ENCODE measurements at places on chromosomes 2 and 18.
A peak's percentile ranks its signal among the peaks of the same experiment; 100 is the strongest.

- peak; percentile 35 for DNase-seq
Observed at GRCh38 chr2:24491542-24492420, 727 bp downstream of the NCOA1 start.

DNA sequence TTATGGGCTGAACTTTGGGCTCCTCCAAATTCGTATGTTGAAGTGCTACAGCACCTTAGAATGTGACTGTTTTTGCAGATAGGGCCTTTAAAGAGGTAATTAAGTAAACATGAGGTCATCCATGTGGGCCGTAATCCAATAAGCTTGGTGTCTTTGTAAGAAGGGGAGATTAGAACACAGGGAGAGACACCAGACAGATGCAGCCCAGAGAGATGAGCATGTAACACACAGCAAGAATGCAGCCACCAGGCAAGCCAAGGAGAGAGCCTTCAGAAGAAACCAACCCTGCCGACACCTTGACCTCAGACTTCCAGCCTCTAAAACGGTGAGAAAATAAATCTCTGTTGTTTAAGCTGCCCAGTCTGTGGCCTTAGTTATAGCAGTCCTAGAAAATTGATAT is 74.3 kb downstream of the HRH4 start:
- DNase-seq: no peak

- no peak for DNase-seq
Observed at GRCh38 chr2:152405206-152406118, 70.5 kb downstream of the FMNL2 start.

DNA sequence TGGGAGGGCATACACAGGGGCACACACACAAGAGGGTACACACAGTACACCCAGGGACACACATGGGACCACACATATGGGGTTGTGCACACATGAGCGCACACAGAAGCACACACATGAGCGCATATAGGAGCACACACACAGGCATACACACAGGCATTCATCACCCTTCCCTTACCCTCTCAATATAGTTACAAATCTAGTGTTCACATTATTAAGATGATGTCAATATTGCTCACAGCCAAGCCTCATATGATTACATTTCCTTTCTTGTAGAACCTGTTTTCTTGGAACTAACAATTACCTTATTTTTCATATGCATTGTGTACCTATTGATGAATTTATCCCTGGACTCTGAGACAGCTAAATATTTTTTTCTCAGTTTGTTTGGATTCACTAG is 156.7 kb downstream of the FHOD3 start:
- DNase-seq: no peak

DNA sequence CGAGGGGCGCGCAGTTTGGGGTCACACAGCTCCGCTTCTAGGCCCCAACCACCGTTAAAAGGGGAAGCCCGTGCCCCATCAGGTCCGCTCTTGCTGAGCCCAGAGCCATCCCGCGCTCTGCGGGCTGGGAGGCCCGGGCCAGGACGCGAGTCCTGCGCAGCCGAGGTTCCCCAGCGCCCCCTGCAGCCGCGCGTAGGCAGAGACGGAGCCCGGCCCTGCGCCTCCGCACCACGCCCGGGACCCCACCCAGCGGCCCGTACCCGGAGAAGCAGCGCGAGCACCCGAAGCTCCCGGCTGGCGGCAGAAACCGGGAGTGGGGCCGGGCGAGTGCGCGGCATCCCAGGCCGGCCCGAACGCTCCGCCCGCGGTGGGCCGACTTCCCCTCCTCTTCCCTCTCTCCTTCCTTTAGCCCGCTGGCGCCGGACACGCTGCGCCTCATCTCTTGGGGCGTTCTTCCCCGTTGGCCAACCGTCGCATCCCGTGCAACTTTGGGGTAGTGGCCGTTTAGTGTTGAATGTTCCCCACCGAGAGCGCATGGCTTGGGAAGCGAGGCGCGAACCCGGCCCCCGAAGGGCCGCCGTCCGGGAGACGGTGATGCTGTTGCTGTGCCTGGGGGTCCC is at the start of gene ITGA4:
ITGA4 (plus strand) TSS at position 266 of the 620 bp plus-strand sequence; CDS start at position 535, 269 bp downstream.
- peak; percentile 71 for DNase-seq

- DNase-seq: no peak
Observed at GRCh38 chr2:57862727-57863126, 183.9 kb upstream of the VRK2 start.

GRCh38 chr18:77248873-77249568 is 627 bp upstream of the GALR1 start:
- DNase-seq: no peak

- no peak for DNase-seq
Observed at GRCh38 chr2:219159771-219160185, 837 bp downstream of the NHEJ1 start.

DNA sequence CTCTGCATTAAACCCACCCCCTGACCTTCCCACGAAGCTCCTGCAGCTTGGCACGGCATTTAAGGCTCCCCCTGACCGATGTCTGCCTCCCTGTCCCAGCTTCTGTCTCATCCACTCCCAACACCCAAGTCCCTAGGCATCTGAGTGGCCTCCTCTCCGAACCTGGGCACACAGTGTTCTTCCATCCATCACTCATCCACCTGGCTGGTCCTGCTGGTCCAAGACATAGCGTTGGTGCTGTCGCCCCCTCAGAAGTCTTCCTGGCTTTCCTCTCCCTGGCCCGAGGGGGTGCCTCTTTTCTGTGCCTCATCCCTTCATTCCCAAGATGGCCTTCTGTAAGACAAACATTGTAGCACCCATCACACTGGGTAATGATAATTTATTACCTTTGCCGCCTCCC is 323.6 kb downstream of the GBX2 start:
- DNase-seq: no peak

GRCh38 chr2:9401059-9401547 is 22.2 kb downstream of the ITGB1BP1 start:
- no peak for DNase-seq

DNA sequence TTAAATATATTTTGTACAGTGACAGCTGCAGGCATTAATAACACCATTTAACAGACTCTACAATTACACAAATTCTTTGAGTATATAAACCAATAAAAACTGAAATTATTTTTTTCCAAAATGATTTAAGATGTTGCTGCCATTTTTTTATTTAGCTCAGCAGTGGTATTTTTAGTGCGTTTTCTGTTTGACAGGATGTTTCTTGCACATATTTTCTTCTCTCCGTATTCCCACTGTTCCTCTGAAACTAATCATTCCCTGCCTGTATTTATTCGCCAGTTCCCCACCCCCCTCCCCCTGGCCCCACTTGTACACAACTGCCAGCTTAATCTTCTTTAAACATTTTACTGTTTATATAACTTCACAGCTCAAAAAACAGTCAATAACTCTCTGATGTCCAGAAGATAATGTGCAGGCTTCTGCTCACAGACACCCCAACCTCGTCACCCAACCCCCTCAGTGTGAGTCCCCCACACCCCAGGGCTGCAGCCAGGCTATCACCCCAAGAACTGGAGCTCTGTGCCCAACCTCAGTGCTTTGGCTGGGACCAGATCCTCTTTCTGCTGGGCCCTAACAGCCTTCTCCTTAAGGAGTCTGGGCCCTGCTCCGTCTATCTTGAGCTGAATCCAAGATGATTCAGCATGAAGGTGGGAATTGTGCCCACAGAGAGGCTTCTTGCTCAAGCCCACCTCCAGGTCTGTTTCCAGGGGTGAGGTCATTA is 41.6 kb upstream of the MAP4K4 start:
- DNase-seq: no peak

All from stimulated activated CD8-positive, alpha-beta memory T cell treated with anti-CD3 and anti-CD28 coated beads, Interleukin-2, amount 100 ng/mL, for 1 hour (primary cell).